ENCODE measurements at places on chromosomes 3 and 15. TPM values are rescaled to one million over a fixed set of nuclear protein-coding genes. Genes with fewer than 3 reads are reported as not detected.

PTH1R gene
- 3.6 TPM for total RNA-seq

CPEB1 gene
- total RNA-seq = 8.3 TPM

DMXL2 gene
- total RNA-seq = 34.6 TPM

ACKR2 gene
- total RNA-seq = 1.5 TPM

RASL12 gene
- 102 TPM for total RNA-seq

OR5H1 gene
- not detected for total RNA-seq

SST gene
- not detected for total RNA-seq

- no peak for DNase-seq
These were observed 81.4 kb downstream of the MBNL1 start for GRCh38 chr3:152350139-152350538.

DNA sequence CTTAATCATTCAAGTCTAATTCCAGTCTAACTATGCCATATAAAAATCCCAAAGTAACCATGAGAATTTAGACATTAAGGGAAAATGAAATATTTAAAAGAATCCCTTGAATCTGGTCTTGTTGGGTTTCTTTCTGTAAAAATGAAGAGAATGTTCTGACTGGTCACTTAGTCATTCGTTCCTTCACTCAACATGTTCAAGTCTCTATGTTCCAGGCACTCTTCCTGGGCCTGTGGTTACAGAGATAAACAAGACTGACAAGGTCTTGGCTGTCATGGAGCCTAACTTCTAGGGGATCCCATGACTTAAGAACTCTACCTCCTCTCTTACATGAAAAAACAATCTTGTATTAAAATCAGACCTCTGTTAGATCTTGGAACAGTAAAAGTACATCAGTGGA, 638.6 kb upstream of the TBL1XR1 start:
- DNase-seq = no peak

GRCh38 chr15:100383302-100384107, 41.7 kb upstream of the ADAMTS17 start:
- no peak for DNase-seq

GRCh38 chr3:79808515-79808914, 40.7 kb upstream of the ROBO1 start:
- no peak for DNase-seq

DNA sequence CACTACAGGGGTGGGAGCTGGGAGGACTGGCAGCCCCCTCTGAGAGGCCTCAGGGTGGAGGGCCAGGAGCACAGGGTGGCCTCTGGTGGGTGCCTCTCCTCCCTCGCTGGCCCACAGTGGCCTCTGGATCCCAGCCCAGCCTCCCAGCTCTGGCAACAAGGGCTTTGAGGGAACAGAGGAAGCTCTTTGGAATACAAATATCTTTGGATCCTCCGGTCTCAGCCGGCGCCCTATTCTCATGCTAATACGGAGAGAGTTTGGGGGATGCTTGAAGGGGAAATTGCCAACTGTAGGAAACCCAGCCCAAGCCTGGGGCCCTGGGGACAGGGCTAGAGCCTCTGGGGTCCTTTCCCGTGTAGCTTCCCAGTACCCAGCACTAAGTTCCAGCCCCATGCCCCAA, 33.4 kb upstream of the INSYN1 start:
- no peak for DNase-seq
